ENCODE measurements at places on chromosomes 1 and 21.
A peak's percentile ranks its signal among the peaks of the same experiment; 100 is the strongest.

DNA sequence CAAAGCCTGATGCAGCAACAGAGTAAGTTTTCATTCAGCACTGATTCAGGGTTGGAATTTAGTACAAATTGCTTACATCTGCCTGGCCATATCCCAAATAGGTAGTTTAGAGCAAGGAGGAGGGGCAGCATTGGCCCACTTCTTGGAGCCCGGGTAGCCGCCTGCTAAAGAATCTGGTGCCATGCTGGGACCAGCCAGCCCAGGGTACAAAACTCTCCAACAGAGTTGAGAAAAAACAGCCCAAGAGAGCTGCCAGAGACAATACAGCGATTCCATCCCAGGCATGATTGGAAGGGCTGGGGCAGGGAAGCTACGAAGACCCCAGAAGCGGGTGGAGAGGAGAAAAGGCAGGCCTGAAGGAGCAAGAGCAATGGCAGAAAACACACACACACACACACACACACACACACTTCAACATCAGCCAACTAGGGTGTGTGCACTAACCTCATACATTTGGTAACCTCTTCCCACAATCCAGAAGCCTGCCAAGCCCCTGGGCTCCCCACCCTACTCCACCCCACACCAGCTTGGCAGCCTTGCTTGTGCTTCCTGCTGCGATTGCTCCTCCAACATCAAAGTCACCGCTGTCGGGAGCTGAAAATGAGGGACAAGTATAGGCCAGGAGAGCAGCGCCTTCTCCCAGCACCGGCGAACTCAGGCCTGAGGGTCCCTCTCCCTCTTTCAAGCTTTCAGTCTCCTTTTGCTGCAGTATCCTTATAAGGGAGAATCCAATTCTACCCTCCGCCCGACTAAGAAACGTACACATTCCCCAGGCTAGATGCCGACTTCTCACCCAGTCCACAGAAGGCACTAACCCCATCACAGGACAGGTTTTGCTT is 1.2 kb downstream of the PIK3C2B start:
- no peak for DNase-seq

GRCh38 chr21:39055167-39055767 is 128.0 kb downstream of the PSMG1 start:
- DNase-seq = no peak

DNA sequence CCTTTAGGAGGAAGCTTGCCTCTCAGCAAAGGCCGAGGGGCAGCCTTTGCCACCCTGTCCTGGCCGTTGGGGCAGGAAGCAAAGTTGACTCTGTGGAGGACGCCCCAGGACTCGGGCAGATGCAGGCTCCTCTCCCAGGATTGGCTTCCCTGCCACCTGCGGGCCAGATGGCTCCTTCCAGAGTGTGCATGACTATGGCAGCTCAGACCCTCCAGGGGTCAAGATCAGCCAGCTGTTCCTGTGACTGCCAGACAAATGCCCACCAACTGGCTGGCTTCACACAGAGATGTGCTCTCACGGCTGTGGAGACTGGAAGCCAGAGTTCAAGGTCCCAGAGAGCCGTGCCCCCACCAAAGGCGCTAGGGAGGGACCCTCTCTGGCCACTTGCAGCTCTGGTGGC is 87.0 kb upstream of the VAMP3 start:
- DNase-seq = no peak

DNA sequence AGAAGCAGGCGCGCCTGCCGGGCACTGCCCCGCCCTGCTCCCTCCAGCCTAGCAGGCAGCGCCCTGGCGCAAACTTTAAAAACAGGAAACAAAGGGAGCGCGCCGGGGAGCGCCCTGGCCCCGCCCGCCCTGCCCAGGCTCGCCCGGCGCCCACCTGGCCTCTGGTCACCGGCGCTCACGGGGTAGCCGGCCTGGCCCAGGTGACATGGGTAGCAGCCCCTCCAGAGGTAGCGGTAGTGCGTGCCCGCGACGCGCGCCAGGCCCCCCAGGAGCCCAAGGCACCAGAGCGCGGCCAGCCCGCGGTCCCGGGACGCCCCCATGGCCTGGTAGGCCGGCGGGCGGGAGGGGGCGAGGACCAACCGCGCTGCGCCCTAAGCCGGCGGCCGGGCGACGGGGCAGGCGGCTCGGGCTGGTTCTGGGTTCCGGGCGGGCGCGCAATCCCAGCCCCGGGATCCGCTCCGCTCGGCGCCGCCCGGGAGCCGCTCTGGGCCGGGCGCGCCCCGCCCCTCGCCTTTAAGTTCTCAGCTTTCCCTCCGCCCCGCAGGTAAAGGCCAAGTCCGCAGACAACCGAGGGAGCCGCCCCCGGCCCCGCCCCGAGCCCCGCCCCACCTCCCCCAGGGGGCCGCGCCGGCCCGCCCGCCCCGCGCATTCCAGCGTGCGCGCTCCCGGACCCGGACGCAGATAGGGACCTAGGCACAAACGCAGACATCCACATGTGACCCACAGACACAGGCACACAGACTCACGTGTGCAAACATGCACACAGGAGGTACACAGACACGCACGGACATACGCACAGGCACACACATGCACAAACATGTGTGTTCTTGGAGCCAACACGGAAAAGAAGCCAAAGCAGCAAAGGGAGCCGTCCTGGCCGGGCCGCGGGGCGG is 76.7 kb downstream of the ARHGEF16 start:
- DNase-seq = no peak

- no peak for DNase-seq
These were observed 132.8 kb upstream of the CD34 start for GRCh38 chr1:208043691-208044181.

- DNase-seq = no peak
These were observed 248.3 kb upstream of the CAMK1G start for GRCh38 chr1:209335178-209335577.

- DNase-seq = no peak
These were observed 33.3 kb downstream of the RCC2 start for GRCh38 chr1:17405898-17406759.

- DNase-seq = no peak
These were observed 16.2 kb upstream of the PDXK start for GRCh38 chr21:43702785-43703034.

GRCh38 chr1:207429963-207430362 is 24.2 kb upstream of the CR2 start:
- no peak for DNase-seq

- peak; percentile 52 for DNase-seq
These were observed 61.4 kb downstream of the ACBD3 start for GRCh38 chr1:226125097-226125630.

DNA sequence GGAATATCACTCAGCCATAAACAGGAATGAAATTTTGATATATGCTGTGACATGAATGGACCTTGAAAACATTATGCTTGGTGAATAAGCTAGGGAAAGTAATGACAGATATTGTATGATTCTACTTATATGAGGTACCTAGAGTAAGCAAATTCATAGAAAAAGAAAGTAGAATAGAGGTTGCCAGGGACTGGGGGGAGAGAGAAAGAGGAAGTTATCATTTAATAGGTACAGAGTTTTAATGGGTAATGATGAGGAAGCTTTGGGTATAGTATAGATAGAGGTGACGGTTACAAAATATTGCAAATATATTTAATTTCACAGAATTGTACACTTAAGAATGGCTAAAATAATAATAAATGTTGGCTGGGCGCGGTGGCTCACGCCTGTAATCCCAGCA is 31.2 kb upstream of the ENSA start:
- no peak for DNase-seq

DNA sequence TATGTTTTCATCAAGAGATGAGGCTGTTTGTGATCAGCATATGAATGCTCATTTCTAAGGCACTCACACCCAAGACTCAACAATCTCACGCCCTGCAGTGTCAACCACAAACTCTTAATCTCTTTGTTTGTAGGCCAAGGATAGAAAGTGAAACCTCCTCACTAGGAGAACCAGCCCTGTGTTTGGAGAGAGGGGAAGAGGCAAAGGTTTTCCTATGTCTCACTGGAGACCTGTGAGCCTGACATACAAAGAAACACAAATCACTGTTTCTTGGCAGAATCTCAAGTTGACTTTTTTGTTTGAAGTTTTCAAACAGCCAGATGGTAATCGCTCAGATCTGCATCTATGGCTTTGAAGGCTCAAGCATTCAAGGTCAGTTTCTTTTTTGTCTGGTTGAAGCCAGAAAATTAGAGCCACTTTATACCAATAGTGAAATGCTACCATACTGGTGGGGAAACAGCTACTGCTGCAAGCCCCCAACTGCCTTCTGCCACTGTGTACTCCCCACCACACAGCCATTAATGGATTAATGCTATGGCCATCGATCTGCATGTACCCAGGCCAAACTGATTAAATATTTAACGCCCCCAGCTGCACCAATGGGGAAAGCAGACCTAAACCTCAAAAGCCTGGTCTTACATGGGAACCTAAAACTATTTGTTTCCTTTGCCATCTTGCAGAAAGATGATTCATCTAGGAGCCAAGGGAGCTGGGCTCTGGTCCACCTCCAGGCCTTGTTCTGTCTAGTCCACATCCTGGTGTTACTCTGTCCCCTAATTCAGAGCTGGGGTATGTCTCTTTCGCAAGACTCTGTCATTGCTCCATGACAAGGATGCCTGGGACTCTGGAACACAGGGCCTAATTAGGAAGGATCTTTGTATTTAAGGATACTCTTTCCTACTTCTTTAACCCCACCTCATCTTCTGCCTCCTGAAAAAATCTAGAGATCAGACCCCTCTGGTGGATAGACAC is 16.3 kb downstream of the PDZK1 start:
- DNase-seq = no peak

DNA sequence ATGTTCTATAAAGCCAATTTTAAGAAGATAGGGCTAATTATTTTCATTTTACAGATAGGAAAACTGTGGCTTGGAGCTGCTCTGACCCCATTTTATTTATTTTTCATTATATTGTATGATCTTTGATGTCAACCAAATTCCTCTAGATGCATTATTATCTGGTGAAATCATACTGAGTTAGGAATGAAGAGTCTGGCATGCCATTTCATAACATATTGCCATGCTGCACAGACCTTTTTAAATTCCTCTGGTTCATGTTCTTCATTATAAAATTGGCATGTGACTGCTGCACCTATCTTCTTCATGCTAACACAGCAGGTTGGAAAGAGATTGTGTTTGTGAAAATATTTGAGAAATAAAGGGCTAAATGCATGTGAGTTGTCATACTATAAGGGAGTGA is 12.7 kb downstream of the PRRX1 start:
- DNase-seq = no peak

- no peak for DNase-seq
These were observed 80.9 kb downstream of the RNF220 start for GRCh38 chr1:44485934-44486460.
